ENCODE measurements at places on chromosomes 12 and 14. TPM values are rescaled to one million over a fixed set of nuclear protein-coding genes. Genes with fewer than 3 reads are reported as not detected.

RNASE7 gene
- total RNA-seq, result 0.47 TPM

PPP1R36 gene
- total RNA-seq, result 0.61 TPM

NINJ2 gene
- total RNA-seq, result 11.8 TPM

CDH24 gene
- 2.8 TPM for total RNA-seq

KLRG1 gene
- 7.4 TPM for total RNA-seq

GRCh38 chr12:6817098-6817497, 4.5 kb upstream of the GPR162 start:
- H3K27ac ChIP-seq, result no peak overlapping the region
- no peak for DNase-seq
- H3K36me3 ChIP-seq, result peaks cover 81% of the 10 kb centered on the region
- H3K4me1 ChIP-seq, result peaks cover 37% of the 10 kb centered on the region
- H3K4me3 ChIP-seq, result no peak overlapping the region
- H3K27me3 ChIP-seq, result no peaks in the 10 kb centered on the region

GRCh38 chr12:112468046-112468445, 49.3 kb downstream of the PTPN11 start:
- peaks cover 15% of the 10 kb centered on the region for H3K36me3 ChIP-seq
- H3K27ac ChIP-seq, result no peak overlapping the region
- no peak for DNase-seq
- no peaks in the 10 kb centered on the region for H3K27me3 ChIP-seq
- no peak overlapping the region for H3K4me3 ChIP-seq

All from thymus (tissue), 14 donors.